ENCODE measurements at places on chromosomes 11 and 22.

DNA sequence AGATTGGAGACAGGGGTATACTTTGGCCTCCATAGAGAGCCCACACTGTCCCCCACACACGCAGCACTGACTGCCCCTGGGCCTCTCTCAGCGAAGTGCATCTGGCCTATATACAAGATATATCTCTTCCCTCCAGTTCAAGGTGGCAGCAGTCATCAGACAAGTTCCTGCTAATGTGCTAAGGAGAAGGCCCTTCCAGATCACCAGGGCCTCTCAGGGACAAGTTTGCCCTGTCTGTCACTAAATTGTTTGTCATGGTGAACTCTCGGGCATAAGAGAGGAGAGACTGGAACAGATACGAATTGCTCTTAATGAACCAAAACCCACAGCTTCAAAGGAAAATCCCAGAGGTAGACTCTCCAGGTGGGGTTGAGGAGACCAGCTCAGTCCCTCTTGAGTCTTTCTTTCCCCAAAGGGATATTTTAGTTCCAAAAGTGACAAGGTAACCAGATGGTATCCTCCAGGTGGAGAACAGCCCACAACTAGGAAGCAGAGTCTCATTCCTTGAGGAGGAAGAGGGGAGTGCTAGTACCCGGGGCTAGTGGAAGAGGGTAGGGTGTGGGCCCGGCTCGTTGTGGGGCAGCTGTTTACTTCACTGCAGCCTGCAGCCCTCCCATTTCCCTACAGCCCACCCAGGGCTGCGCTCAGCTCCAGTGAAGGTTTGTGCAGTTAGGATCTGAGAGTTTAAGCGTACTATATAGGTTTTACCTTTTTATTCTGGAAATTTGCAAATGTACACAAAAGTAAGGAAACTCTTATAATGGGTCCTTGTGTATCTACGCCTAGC lies 2.2 kb upstream of the SLC35C1 start:
- DNase-seq: no peak

GRCh38 chr11:83319346-83319745 lies 33.2 kb upstream of the CCDC90B start:
- no peak for DNase-seq

- no peak for DNase-seq
Measured at GRCh38 chr11:129230006-129230405, 37.9 kb upstream of the ARHGAP32 start.

GRCh38 chr11:79078999-79079398 lies 361.8 kb downstream of the TENM4 start:
- DNase-seq: no peak

DNA sequence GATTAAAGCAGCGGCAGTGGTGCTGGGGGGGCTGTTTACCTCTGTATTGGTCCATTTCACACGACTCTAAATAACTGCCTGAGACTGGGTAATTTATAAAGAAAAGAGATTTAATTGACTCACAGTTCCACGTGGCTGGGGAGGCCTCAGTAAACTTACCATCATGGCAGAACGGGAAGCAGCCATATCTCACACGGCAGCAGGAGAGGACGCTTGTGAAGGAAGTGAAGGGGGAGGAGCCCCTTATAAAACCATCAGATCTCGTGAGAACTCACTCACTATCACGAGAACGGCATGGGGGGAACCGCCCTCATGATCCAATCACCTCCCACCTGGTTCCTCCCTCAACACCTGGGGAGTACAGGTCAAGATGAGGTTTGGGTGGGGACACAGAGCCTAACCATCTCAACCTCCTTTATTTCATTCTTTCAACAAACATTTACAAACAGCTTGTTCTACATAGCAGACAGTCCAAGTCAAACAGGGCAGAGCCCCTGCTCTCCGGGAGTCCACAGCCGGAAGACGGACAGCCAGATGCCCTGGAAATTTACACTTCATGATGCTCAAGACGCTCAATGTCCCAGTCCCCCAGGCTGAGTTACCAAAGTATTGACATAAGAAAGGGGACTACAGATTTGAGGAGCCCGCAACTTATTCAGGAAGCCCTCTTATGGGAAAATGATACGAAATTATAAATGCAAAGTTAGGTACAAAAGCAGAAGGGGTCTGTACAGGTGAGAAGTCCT lies 26.3 kb upstream of the HMGXB4 start:
- no peak for DNase-seq

- no peak for DNase-seq
Measured at GRCh38 chr11:8061555-8062428, 19.2 kb upstream of the TUB start.

GRCh38 chr11:64679846-64680245 lies 43.2 kb downstream of the NRXN2 start:
- no peak for DNase-seq

- no peak for DNase-seq
Measured at GRCh38 chr11:9254416-9254815, 10.7 kb downstream of the DENND5A start.

- DNase-seq: no peak
Measured at GRCh38 chr11:134731213-134731961, 319.3 kb upstream of the B3GAT1 start.

- DNase-seq: no peak
Measured at GRCh38 chr22:39970742-39971141, 10.5 kb downstream of the TMA7B start.

- DNase-seq: peak; percentile 52
Measured at GRCh38 chr11:99522467-99523173, 501.9 kb downstream of the CNTN5 start.

GRCh38 chr11:94169516-94169915 lies 40.9 kb downstream of the PANX1 start:
- no peak for DNase-seq

DNA sequence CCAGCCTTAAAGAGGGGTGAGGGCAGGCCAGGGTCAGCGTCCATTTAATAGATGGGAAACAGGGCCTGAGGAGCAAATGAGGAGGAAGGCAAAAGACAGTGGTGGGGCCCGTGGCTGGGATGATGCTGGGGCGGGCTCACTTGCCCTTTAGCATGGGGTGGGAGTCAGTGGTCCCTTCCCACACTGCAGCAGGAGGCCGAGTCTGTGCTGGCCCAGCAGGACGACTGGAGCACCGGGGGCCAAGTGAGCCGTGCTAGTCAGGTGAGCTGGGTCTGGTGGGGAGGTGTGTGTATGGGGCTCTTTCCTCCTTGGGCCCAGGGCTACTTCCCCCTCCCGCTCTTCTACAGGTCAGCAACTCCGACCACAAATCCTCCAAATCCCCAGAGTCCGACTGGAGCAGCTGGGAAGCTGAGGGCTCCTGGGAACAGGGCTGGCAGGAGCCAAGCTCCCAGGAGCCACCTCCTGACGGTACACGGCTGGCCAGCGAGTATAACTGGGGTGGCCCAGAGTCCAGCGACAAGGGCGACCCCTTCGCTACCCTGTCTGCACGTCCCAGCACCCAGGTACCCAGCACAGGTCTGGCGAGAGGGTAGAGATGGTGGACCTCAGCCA lies 12.8 kb downstream of the SCYL1 start:
- peak; percentile 28 for DNase-seq

GRCh38 chr11:47928426-47928825 lies 51.9 kb upstream of the PTPRJ start:
- DNase-seq: no peak

DNA sequence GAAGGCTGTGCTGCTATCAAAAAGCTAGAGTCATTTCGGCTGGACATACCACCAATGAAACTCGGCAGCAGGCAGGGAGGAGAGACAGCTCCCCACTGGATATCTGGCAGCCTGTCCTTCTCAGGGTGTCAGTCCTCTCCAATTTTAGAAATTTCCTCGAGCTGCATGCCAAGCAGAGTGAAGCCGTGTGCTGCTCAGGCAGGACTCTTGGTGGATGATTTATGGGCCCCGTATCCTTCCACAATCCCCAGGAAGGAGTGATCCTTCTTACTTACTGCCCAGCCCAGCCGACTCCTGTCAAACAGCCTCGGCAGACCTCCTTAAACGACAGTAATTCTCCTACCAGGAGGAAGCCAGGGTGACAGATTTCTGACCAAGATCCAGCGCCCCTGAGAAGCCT lies 410.4 kb downstream of the TENM4 start:
- DNase-seq: peak; percentile 37

- no peak for DNase-seq
Measured at GRCh38 chr22:46057246-46058090, 80.5 kb upstream of the WNT7B start.

DNA sequence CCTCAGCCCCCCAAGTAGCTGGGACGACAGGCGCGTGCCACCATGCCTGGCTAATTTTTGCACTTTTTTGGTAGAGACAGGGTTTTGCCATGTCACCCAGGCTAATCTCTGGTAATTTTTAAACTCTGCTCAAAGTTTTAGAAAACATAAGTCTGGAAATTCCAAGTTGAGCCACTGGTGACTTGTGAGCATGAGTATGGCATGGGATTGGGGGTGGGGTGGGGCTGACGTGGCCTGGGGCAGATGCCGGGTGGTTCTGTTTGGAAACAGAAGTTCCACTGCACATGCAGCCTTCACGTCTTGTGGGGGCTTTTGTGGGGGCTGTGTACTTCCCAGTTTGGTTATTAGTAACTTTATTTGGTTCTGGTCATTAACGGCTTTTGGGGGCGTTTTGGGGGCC lies 67.3 kb downstream of the PTPRJ start:
- DNase-seq: no peak

GRCh38 chr11:129768356-129768755 lies 47.3 kb upstream of the TMEM45B start:
- DNase-seq: no peak

DNA sequence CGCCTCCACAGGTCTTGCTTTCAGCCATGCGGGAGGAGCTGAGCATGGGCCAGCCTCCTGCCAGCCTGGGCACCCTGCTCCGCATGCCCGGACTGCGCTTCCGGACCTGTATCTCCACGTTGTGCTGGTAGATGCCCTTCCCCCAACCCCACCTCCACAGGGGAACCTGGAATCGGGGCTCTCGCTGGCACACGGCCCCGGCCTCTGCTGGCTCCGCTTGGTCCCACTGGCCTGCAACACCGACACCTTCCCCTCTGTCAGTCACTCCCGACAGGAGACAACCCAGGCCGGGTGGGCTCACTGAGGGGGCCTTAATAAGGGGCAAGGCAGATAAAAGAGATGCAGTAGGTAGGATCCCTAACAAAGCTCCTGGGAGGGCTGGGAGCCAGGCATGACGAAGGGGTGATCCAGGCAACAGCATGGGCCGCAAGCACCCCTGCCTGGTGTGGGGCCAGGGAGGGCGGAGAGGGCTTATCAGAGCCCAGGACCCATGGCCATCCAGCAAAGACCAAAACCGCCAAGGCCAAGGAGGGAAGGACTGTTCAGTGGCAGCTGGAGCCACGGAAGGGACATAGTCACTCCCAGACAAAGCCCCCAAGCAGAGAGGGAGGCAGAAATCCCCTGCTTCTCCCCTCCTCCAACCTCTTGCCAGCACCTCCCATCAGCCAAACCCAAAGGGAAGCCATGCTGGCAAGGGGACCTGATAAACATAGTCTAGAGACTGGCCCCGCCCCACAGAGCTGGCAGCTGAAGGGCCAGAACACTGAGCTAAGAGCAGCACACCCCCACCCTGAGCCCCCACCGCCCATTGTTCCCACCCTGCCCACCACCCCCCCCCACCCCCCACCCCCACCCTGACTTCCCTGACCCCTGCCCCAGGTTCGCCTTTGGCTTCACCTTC lies 8.0 kb downstream of the SLC22A12 start:
- no peak for DNase-seq

GRCh38 chr11:111766834-111767142 lies 599 bp upstream of the PPP2R1B start:
- DNase-seq: no peak

GRCh38 chr11:65650547-65651338 lies 12.0 kb downstream of the RELA start:
- no peak for DNase-seq

DNA sequence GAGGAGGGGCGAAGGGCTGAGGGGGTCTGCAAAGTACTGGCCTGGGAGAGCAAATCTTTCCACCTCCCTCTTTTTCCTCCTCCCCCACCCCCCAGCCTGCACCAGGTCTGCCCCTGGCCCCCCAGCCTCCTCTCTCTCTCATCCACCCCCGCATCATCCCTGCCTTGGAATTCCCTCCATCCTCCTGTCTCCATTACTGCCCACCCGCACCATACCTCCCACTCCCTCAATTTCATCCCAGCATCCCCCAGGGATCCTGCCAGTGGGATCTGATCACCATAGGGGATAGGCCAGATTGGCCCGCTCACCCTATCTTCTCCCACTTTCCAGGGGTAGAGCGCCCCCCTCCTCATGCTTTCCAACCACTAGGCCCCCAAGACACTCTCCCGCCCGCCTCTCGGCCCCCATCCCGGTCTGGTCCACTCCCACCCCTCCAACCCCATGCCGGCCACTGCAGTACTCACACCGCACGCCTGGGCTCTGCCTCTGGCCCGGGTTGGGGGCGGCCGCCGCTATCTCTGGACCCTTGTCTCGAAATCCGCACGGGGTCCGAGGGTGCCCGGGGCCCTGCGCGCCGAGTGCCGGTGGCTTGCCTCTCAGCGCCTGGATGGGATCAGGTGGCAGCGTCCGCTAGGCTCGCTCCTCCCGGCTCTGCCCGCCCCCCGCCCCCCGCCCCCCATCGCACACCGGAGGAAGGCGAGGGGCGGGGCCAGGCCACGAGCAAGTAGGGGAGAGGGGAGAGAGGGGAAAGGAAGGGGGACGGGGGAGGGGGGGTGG lies at the start of gene GAL3ST3:
GAL3ST3 (minus strand) TSS at position 615 of the 777 bp plus-strand sequence. CDS start 3,746 bp downstream, outside the sequence.
- DNase-seq: no peak

GRCh38 chr22:30425616-30426387 lies at the start of gene MTFP1:
Gene MTFP1 (plus strand): TSS chr22:30425768. CDS start chr22:30425880, 112 bp downstream.
- DNase-seq: peak; percentile 67

DNA sequence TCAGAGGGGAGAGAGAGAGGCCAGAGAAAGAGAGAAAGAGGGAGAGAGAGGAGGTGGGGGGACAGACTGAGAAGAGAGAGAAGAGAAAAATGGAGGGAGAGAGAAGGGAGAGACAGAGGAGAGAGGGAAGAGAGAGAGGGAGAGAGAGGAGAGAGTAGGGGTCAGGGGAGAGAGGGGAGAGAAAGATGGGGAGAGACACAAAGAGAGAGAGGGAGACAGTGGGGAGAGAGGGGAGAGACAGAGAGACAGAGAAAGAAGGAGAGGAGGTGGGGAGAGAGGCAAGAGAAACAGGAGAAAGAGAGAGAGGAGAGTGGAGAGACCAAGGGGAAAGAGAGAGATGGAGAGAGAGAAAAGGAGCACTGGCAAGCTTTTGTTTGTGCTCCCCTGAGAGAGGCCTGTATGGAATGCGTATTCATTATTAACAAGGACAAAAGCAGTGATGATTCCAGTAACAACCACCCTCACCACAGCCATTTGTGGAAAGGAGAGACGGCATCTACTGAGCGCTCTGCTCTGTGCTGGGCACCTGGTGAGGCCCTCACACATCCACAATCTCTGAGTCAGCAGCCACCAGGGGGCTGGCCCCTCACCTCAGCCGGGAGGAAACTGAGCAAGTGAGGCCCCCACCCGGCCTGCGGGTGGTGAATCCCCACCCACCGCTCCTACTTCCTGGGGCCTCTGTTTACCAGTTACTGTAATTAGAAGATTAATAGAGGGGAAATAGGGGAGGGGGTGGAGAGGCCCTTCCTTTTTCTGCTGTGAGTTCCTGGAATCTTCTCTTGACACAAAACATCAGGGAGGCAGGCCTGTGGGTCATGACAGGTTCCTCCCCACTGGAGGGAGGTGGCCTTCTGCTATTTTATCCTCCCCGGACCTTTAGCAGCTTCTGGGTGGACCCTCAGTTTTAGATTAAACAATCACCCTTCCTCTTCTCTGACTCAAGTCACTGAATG lies 14.6 kb upstream of the MIAT start:
- DNase-seq: peak; percentile 28

- DNase-seq: no peak
Measured at GRCh38 chr11:112316971-112317370, 56.3 kb upstream of the PLET1 start.

GRCh38 chr22:43570531-43571165 lies 158.8 kb downstream of the MPPED1 start:
- DNase-seq: no peak

Data from fibroblast of upper back skin (primary cell).